Stimulated activated CD4-positive, alpha-beta T cell treated with anti-CD3 and anti-CD28 coated beads, Interleukin-1b, Interleukin-23, amount 100 ng/mL, for 4 hours (primary cell): ENCODE measurements at places on chromosomes 4 and X.
A peak's percentile ranks its signal among the peaks of the same experiment; 100 is the strongest.

- DNase-seq: no peak
Observed at GRCh38 chrX:30714138-30714537, 60.9 kb downstream of the GK start.

DNA sequence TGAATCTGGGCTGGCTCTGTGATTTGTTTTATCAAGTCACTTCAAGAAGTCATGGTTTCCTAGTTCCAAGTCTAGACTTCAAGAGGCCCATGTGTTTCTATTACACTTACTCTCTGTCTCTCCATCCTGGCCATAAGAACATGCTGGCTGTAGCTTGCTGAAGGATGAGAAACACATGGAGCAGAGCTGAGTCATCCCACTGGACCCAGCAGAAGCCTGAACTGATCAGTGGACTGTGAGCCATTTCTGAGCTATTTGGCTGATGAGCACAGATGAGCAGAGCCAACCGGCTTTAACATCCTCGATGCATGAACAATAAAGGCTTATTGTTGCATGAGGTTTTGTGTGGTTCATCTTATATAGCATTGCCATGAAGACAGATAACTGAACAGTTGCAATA is 290.6 kb upstream of the BOD1L1 start:
- no peak for DNase-seq

- no peak for DNase-seq
Observed at GRCh38 chr4:103934178-103934789, 214.5 kb upstream of the TACR3 start.

DNA sequence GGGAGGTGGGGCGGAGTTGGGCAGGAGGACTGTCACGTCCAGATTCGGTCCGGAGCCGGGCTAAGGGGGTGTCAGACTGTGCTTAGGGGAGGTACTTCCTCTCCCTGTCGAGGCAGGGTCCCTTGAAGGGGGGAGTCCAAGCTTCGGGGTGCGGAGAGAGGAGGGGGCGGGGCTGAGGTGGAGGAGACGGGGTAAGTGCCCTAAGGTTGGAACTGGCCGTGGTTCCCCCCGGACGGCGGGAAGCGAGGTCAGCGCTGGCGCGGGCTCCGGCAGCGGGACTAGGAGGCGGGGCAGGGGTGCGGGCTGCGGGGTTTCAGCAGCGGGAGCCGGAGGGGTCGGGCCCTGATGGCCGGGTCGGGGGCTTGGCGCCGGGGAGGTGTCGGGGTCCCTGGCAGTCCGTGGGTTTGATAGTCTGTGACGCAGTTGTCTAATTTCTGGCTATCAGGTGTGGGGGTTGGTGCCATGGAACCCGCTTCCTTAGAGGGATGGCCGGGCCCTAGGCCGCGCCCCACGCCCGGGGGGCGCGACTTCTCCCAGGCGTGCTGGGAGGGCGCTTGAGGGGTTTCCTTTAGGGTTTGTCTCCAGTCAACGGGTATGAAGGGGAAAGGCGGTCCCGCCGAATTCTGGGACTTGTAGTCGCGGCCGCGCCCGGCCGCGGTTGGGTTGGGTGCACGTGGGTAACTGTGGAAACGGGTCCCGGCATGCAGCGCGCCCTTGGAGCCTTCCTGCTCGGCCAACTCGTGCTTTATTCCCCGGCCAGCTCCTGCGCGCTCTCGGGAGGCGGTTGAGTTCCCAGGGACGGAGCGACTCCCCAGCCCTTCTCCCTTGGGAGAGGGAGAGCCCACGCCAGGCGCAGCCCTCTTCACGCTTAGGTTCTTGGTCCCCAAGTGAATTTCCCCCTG is 1.5 kb downstream of the DCUN1D4 start:
- peak; percentile 67 for DNase-seq

DNA sequence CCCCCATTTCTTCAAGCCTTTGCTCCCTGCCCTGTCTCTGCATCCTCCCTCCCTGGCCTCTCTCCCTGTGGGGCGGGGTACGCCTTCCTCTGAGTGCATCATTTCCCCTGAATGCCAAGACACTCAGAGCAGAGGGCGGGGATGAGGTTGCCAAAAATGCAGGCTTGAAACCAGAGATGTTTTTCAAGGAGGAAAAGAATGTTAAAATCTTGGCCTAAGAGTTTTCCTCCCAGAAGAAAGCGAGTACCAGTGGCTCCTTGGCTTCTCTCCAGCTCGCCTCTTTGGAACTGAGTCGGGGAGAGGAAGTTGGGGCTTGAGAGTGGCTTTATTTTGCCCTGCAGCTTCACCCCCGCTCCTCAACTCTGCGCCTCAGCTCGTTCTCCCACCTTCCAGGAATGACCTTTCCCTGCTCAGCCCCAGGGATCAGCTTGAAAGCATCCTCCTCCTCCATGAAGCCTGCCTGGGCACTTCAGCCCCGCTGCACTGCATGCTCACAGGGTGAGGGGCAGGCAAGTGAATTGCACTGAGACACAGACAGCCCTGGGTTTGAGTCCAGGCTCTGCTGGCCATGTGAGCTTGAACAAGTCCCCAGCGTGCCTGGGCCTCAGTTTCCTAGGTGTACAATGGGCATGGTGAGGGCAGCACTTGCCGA is 57.5 kb upstream of the SORCS2 start:
- no peak for DNase-seq

DNA sequence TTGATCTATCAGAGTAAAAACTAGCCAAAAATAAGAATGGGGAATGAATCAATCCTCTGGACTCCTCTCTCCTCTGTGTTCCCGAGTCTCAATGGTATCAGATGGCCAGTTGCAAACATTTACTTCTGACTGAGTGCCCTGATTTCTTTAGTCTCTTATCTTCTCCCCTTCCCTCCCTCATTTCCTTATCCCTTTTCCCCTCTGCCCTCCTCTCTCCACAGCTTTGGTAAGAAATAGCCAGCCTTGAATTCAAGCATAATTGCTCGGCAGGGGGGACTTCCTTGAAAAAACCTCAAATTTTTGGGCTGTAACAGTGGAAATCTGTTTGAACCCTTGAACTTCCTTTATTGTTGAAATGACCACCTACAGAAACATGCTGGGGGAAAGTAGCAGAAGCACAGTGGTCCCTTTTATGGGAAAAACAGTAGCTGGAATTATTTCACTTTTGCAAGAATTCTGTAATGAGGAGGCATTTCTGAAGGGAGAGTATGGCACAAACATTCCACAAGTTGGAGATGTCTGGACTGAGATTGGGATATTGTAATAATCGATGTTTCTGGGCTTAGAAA is 40.3 kb downstream of the NHS start:
- no peak for DNase-seq

GRCh38 chr4:109574443-109574850 is 14.4 kb downstream of the MCUB start:
- peak; percentile 13 for DNase-seq

- no peak for DNase-seq
Observed at GRCh38 chrX:96438803-96439202, 245.8 kb upstream of the DIAPH2 start.

DNA sequence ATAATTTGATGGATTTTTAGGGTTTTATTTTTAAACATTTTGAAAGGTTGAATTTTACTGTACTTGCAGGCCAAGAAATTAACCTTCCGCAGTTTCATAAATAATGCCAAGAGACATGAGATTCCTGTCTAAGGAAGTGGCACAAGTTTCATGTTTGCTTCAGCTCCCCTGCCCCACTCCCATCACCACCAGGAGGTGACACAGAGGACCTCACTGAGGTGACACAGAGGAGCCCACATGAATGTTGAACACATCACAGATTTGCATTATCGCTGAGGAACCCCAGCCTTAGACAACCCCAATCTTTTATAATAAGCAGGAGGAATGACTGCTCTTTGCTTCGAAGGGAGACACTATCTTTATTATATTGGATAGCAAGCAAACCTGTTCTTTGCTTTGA is 491.4 kb upstream of the ATOH1 start:
- no peak for DNase-seq

DNA sequence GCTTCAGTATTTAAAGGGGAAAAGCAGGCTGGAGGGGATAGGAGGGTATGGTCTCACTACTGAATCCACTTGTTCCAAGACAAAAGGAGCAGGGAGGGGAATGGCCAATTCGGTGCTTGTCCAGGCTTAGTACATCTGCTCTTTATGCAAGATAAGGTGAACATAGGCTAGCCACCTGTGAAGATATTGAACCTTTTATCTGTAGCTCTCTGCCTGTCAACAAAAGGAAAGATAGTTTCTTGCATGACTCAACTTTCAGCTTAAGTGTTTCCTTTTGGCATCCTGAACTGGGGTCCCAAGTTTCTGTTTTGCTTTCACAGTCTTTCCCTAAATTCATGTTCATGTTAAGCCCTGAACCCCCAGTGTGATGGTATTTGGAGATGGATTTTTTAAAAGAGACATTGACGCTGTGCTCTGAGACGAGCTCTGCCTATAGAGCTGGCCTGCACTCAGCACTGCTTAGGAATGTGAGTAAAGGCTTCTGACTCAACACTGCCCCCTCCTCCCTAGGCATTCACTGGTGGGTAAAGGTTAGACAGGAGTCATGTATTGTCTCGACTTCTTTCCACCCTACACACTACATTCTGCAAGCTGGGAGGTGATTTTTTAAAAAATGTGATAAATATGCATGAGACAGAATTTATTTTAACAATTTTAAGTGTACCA is 28.2 kb downstream of the FAM149A start:
- DNase-seq: no peak

GRCh38 chr4:10302096-10302495 is 155.1 kb downstream of the ZNF518B start:
- no peak for DNase-seq

- DNase-seq: peak; percentile 45
Observed at GRCh38 chrX:107718156-107718621, 57.4 kb downstream of the TSC22D3 start.

DNA sequence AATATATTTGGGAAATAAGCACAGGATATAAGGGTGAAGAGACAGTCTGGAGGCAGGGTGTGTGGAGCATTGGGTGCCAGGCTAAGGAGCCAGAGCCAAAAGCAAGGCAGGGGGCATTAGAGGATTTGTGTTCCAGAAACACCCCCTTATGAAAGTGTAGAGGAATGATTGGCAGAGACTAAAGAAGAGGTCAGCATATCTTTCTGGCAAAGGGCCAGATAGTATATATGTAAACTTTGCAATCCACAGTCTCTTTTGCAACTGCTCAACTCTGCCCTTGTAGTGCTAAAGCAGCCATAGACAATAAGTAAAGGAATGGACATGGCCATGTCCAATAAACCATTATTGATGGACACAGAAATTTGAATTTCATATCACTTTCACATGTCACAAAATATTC is 3.6 kb upstream of the SLC9A6 start:
- no peak for DNase-seq

GRCh38 chr4:56773346-56773745 is 48.2 kb downstream of the SPINK2 start:
- no peak for DNase-seq

GRCh38 chr4:78720994-78721677 is 55.0 kb upstream of the BMP2K start:
- no peak for DNase-seq

GRCh38 chr4:11611868-11612267 is 183.2 kb upstream of the HS3ST1 start:
- DNase-seq: no peak

GRCh38 chrX:129461801-129462456 is 61.4 kb downstream of the SMARCA1 start:
- no peak for DNase-seq

GRCh38 chr4:120869613-120870278 is 52.8 kb downstream of the PRDM5 start:
- no peak for DNase-seq

GRCh38 chr4:80069837-80070731 is 2.9 kb downstream of the ANTXR2 start:
- no peak for DNase-seq

DNA sequence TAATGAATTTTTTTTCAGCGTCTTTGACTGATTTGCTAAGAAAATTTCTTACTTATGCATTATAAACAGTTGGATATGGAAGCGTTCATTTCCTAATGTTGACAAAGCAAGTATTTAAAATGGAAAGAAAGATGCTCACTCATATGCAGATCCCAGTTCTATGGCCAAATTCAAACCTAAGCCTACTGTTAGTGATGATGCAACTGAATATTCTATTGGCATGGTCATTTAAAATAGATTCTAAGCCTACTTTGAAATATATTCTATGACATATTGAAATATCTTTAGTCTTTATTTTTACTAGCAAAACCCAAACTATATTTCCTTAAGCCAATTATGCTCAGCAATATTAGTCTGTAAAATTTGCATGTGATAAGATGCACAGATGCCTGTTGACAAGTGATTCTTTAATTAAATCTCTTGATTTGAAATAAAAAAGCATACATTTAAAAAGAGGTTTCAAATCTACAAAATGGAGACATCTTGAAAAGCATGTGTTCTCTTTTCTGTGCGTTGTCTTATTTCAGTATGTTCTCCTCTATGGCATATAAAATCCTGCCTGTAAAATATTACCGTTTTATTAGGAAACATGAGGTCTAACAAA is 96.6 kb upstream of the NAP1L5 start:
- no peak for DNase-seq

- no peak for DNase-seq
Observed at GRCh38 chr4:109027016-109027500, 264.2 kb upstream of the ETNPPL start.

GRCh38 chrX:49838374-49838773 is 9.3 kb downstream of the PAGE4 start:
- DNase-seq: no peak

DNA sequence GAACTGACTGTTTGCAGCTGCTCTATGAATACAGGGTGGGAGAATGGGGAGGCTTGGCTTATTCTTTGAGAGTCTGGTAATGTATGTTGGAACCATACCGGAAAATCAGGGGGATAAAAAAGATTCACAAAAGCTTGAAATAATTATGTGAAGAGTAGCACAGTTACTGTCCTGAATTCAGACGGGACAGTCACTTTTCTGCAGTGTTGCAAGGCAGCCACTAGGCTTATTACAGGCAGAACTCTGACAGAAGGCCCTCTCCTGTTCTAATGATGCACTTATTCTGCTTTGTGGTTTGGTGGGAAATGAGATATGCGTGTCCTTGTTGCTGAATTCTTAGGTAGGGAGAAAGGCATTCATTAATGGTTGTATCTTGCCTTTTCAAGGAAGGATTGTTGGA is 37.2 kb downstream of the GUCY1B1 start:
- DNase-seq: no peak

- no peak for DNase-seq
Observed at GRCh38 chr4:151434183-151434860, 25.3 kb downstream of the FHIP1A start.

- DNase-seq: no peak
Observed at GRCh38 chr4:122643257-122643656, 22.4 kb upstream of the IL21 start.

GRCh38 chrX:19121898-19122640 is at the start of gene ADGRG2:
ADGRG2 (minus strand) TSS chrX:19122468; CDS start chrX:19068834, 53,634 bp downstream.
- no peak for DNase-seq

- no peak for DNase-seq
Observed at GRCh38 chr4:125620066-125620860, 305.5 kb downstream of the FAT4 start.

DNA sequence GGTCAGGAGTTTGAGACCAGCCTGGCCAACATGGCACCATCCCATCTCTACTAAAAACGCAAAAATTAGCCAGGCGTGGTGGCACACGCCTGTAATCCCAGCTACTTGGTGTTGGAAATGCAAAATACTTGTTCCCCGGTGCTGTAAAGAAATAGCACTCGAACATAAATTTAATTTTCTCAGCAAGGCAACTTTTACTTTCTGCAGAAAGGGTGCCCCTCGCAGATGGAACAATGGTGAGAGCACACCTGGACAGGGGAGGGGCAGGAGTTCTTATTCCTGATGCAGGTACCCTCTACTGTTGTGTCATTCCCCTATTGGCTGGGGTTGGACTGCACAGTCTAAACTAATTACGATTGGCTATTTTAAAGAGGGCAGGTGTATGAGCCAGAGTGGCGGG is 139.7 kb downstream of the FHIP1A start:
- DNase-seq: no peak
